ENCODE measurements at places on chromosomes 7 and 10.

DNA sequence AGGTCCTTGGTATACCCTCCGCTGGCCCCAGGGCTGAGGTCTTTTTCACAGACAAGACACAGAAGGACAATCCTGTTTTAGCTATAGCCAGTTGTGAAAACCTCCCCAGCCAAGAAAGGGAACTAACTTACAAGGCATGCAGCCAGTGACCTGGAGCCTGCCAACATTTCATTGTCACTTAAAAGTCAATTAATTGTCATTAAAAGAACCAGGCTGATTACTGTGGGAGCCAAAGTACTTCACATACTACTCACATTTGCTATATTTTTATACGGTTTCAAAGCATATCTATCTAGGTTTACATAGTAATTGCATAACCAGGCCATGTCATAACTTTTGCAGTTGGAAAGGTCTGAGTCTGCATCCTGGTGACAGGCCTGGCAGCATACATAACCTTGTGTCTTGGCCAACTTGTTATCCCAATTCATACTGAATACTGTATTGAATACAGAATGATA, 31.1 kb downstream of the NRBF2 start:
- no peak for DNase-seq

DNA sequence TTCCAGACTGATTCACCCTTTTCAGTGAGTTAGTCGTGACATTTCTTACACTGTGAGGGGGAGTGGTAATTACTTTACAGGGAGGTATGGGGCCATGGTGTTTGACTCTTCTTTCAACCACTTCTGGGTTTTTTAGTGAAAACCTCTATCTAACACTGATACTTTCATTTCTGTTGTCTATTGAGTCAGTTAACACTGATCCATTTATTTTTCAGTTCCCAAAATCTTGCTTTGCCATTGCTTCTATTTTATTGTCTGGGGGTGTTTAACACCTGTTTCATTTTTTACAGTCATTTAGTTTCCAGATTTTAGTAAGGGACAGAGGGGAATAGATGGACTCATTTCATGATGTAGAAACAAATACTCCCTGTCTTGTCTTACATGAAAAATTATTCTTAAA, 61.5 kb downstream of the HELLS start:
- no peak for DNase-seq

DNA sequence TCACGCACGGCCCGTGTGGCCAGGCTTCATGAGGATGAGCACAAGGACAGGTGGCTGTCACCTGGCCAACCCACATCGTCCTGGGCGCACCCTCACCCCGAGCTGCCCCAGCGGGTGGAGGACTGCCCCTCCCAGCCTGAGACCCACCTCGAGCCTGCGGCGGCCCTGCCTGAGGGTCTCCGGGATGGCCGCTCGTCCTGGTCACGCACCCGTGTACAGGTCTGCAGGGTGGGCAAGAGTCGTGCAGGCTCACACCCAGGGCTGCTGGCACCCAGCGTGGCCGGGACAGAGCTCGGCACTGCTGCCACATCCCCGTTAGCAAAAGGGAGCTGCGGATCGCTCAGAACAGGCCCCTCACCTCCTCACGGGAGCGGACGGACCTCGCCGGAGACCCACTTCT, 14.4 kb upstream of the UTF1 start:
- DNase-seq, result no peak

DNA sequence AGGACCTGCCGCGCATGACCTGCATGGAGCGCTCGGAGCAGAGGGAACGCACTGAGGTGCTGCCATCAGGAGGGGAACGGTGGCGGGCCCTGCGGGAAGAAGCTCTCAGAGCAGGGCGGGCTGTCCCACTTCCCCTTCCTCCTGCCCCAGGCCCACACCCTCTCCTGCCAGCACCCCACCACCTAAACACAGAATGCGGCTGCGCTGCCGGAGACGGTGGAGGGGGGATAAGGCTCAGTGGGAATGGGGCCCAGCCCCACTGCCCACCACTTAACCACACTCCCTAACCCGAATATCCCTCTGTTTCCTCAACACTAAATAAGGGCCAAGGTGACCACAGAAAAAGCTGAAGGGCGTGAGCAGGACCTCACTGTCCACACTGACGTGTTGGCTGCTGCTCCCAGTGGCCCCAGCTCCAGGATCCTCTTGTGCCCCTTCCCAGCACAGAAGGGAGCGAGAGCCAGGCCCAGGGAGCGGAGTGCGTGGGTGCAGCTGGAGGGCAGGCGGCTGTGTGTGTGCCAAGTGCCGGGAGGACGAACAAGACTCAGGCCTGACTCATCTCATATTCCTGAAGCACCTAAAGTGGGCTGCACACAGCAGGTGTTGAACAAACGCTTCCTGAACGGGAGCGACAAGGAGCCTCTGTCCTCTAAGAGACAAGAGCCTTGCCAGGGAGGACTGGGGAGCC, 116.8 kb downstream of the MAD1L1 start:
- DNase-seq, result no peak

- no peak for DNase-seq
Measured at GRCh38 chr7:38306914-38307313, 33.5 kb upstream of the TARP start.

DNA sequence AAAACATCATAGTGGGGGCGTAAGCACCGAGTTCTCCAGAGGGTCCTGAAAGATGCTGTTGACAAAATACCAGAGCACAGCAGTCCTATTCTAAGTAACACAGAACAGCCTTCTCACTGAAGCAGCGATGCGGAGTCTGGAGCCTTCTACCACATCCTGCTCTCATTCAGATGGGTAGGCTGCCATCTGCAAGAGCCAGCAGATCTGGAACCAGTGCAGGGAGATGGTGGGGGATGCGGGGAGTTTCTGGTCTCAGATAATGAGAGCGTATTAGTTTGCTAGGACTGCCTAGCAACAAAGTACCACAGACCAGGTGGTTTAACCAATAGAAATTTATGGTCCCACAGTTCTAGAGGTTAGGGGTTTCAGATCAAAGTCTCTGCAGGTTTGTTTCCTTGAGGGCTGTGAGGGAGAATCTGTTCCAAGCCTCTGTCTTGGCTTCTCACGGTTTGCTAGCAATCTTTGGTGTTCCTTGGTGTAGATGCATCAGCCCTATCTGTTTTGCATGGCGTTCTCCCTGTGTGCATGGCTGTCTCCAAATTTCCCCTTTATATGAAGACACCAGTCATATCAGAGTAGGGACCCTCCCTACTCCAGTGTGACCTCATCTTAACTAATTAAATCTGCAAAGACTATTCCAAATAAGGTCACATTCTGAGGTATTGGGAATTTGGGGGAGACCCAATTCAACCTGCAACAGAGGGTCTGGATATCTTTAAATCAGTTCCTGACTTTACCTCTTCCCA, 52.0 kb upstream of the STEAP1B start:
- no peak for DNase-seq

- no peak for DNase-seq
Measured at GRCh38 chr7:119996634-119997033, 276.3 kb upstream of the KCND2 start.

GRCh38 chr7:112789817-112790585, at the start of gene TMEM168:
Gene TMEM168 (minus strand): TSS chr7:112790393. CDS start chr7:112784825, 5,568 bp downstream.
- peak; percentile 88 for DNase-seq

DNA sequence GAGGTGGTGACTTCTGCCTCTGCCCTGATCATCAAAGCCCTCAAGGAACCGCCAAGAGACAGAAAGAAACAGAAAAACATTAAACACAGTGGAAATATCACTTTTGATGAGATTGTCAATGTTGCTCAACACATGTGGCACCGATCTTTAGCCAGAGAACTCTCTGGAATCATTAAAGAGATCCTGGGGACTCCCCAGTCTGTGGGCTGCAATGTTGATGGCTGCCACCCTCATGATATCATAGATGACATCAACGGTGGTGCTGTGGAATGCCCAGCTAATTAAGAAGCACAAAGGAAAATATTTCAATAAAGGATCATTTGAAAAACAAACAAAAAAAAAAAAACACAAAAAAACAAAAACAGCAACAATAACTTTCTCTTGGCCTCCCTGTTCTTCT, 59.5 kb upstream of the TOMM7 start:
- no peak for DNase-seq

GRCh38 chr7:16881844-16882243, at the start of gene AGR3:
Gene AGR3 (minus strand): TSS chr7:16881983. CDS start chr7:16878618, 3,365 bp downstream.
- no peak for DNase-seq

DNA sequence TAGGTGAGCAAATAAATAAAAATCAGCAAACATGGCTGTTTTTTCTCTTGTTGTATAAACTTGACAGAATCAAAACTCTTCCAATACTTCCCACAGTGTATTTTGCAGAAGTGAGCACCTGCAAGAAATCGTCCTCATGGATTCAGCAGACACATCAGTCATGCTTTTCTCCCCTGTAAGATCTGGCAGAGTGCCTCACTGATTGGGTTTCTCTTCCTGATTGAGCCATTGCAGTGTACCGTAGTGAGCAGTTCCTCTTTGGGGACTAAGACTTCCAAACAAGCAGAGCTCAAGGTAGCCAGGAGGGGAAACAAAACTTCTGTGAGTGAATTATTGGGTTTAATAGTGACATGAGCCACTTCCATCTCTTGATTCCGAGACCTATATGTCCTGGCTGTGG, 2.2 kb upstream of the CCDC3 start:
- DNase-seq, result no peak

GRCh38 chr10:93541402-93542357, 24.8 kb upstream of the FFAR4 start:
- DNase-seq, result peak; percentile 70

DNA sequence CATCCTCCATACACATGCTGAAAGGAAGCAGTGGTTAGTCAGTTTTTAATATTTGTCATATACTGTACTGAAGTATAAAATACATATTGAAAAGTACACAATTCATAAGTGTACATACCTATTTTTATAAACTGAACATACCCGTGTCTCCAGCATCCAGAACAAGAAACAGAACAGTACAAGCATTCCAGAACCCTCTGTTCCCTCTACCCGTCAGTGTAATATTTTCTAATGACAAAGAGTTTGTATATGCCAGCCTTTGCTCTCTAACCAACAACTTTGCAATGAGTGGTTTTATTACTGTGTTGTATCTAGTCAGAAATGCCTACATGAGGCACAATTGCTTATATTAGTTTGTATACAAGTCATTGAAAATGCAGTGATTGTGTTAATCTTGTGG, 18.7 kb upstream of the RAB18 start:
- no peak for DNase-seq

- DNase-seq, result no peak
Measured at GRCh38 chr10:73368238-73368637, 9.6 kb upstream of the CFAP70 start.

DNA sequence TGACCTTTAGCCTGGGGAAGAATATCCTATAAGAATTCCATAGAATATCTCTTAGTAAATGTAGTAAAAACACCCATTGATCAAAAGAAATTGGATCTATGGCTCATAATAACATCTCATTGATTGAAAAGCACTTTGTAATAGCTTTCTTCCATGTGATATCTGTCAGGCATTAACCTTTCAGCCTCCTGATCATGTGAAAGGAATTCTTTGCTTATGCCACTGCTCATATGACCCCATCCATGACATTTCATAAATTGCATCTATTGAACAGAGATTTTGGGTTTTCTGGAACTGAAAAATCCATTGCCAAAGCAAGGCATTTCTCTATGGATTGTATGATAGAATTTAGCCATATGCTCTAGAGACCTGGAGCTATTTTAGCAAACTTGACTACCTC, 519.3 kb upstream of the PFKP start:
- DNase-seq, result no peak

GRCh38 chr10:119368991-119369869, 161.9 kb downstream of the GRK5 start:
- DNase-seq, result no peak

All from iPS-NIHi11 (cell line).